ENCODE measurements at places on chromosomes 2 and 18.

DNA sequence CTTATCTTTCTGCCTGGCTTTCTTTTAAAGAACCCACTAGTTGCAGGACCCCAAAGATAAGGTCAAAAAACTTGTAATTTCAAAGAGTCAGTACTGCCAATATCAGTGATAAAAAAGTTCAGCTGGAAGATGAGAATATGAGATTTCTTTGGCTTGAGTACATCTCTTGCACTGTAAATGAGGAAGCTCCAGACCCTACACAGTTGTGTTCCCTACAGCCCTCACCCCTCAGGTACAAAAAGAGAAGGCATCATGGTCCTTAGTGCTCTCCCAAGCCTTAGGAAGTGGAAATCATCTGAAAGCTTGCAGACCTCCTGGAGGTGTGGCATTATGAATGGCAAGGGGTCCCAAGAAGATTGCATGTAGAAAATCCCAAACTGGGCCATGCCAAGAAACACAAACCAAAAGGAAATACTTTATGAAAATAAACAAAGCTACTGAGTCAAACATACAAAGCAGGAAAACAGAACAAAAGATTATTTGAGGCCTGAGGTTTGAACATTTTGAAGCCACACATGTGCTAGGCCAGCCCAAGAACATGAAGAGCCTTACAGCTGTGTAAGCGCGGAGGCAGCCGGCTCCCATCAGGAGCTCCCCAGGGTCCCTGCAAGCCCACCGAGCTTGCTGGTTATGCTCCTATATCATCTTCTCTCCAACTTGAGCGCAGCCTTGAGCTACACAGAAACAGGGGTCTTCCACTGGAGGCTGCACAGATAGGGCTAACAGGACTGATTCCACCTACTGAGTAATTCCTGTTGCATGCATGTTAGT is 217.0 kb downstream of the OSR1 start:
- DNase-seq, result no peak

- no peak for DNase-seq
Observed at GRCh38 chr2:31108561-31109286, 29.5 kb downstream of the GALNT14 start.

DNA sequence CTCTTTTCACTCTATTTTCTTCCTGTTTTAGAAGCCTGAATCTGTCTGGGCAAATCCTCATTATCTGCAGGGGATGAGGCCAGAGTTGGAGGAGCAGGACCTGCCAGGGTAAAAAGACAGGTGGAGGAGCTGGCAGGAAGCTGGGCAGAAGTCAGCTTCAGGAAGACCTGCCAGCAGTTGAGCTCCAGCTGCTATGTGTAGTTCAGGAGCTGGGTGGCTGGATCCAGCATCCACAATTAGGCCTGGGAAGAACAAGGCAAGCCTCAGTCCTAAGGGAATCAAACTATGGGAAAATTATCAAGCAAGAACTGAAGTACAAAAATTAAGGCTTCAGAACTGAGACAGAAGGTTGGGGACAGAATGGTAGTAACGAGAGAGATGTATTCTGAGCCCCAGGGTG is 174.0 kb downstream of the MREG start:
- DNase-seq, result no peak

- no peak for DNase-seq
Observed at GRCh38 chr2:26099933-26100332, 66.0 kb downstream of the RAB10 start.

- DNase-seq, result no peak
Observed at GRCh38 chr2:234788841-234789240, 163.0 kb upstream of the SH3BP4 start.

DNA sequence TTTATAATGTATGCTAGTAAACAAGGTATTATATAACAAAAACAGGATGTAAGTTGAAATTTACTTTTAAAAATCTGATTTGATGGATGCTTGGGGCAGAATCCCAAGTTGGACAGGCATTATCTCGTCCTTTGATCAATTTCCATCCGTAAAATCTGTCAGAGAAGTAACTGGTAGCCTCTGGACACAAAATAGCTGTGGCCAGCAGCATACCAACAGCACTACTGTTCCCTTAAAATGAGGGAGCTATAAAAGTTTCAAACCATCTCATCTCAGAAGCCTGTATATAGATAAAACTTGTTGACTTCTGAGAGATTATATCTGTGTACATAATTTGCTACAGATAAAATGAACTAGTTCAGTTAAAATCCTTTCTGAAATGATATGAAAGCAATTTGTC is 14.7 kb upstream of the METAP1D start:
- DNase-seq, result no peak

- DNase-seq, result no peak
Observed at GRCh38 chr2:202944816-202945215, 32.7 kb downstream of the CARF start.

DNA sequence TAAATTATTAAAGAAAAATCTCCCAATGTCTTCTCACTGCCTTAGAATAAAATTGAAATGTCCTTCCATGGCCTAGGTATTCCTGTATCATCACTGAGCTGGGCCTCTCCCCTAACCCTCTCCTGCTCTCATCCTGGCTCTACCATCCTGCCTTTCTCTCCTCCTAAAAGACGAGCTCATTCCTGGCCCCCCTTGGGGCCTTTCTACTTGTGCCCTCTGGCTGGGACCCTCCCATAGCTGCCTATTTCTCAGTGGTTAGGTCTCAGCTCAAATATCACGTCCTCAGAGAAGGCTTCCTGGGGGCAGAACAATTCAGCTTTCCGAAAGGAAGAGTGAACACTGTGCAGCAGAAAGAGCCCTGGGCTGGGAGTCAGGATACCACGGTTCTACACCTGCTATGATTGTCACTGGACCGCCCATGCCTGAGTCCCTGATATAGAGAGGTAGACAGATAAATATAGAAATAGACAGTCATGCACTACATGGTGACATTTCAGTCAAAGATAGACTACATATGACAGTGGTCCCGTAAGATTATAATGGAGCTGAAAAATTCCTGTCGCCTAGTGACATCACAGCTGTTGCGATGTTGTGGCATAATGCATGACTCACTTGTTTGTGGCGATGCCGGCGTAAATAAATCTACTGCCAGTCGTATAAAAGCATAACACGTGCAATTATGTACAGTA is 9.4 kb downstream of the DNPEP start:
- no peak for DNase-seq

DNA sequence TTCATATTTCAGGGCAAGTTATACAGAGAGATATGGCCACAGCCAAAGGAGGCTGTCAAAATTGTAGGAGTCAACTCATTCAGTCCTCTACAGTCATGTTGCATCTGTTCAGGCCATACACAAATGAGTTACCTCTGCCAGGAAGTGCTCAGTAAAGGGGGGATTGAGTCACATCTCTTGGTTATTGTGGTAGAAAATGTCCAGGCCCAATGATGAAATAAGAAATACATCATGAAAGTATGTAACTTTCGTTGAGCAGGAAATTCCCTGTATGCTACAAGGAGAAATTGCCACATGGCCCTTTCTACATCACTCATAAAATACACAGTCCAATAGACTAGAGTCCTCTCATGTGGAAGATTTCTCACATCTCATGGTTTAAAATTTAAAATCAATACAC is 103.9 kb upstream of the COL3A1 start:
- no peak for DNase-seq

- DNase-seq, result no peak
Observed at GRCh38 chr2:169038338-169038757, 7.2 kb upstream of the ABCB11 start.

- no peak for DNase-seq
Observed at GRCh38 chr2:125296742-125297141, 1271.7 kb downstream of the CNTNAP5 start.

GRCh38 chr2:16908656-16909055 is 243.0 kb upstream of the CYRIA start:
- no peak for DNase-seq

DNA sequence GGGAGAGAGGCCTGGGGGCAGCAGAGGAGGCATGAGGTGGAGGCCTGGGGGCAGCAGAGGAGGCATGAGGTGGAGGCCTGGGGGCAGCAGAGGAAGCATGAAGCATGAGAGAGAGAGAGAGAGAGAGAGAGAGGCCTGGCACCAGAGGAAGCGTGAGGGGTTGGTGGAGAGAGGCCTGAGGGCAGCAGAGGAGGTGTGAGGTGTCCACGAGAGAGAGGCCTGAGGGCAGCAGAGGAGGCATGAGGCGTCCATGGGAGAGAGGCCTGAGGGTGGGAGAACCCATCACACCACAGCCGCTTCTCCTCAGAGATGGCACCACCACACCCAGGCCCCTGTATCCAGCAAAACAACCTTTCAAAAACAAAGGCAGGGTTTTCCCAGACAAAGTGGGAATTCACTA is 55.7 kb upstream of the KCNG2 start:
- no peak for DNase-seq

DNA sequence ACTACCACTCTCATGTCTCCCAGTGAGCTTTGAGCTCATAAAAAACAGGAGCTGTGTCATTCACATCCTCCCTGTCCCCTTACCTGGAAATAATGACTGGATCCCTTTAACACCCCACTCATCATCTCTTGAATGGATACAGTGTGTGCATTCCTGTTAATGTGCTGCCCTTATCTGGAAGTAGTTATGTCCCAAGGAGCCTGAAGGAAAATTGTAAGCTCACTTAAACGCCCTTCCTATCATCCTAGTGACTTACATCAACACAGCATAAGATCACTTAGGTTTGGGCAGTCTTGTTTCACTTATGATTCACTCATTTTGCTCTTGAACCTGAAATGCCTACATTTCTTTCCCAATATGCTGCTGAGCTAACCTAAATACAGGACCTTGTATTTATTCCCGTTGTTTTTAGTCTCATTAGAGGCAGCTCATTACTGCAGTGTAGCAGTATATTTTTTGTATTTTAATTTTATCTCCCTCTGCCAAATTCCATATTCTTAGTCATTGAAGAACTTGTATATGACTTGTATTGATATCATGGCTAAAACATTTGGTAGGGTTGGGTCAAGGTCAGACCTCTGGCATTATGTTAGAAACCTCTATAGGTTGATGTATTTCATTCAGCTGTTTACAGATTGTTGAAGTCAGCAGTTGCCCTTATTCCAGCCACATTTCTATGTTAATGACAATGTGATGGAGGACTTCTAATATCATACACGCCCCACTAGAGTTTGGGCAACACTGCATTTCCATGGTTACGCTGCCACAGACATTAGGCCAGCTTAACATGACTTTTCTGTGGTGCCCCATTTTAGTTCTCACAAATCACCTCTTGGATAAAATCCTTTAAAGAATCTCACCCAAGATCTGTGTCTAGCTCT is 72.9 kb downstream of the PKP4 start:
- no peak for DNase-seq

DNA sequence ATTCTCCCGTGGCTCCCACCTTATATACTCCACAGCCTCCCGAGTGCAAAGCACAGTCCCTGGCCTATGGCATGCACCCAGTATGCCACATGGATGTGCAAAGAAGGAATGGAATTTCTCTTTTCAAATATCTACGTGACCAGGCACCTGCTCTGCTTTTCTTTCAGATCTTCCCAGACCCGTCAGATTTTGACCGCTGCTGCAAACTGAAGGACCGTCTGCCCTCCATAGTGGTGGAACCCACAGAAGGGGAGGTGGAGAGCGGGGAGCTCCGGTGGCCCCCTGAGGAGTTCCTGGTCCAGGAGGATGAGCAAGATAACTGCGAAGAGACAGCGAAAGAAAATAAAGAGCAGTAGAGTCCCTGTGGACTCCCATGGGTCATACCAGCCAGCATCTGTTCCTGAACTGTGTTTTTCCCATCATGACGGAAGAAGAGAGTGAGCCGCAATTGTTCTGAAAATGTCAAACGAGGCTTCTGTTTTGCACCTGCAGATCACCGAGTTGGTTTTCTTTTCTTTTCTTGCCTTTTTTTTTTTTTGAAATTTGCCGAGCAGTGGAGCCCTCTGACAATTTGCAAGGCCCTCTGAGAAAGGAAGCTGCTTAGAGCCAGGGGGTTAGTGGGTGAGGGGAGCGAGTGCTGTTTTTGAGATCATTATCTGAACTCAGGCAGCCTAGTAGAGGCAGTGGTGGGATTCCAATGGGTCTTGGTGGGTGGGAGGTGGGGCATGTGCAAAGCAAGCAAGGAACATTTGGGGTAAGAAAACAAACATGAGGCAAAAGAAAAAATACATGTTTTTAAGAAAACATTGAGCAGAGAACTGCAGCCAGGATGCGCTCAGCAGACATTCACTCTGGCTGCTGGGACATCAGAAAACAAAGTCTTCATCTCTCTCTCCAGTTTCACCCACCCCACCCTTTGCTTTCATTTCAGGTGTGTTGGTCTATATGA is 26.2 kb downstream of the LBH start:
- DNase-seq, result no peak

DNA sequence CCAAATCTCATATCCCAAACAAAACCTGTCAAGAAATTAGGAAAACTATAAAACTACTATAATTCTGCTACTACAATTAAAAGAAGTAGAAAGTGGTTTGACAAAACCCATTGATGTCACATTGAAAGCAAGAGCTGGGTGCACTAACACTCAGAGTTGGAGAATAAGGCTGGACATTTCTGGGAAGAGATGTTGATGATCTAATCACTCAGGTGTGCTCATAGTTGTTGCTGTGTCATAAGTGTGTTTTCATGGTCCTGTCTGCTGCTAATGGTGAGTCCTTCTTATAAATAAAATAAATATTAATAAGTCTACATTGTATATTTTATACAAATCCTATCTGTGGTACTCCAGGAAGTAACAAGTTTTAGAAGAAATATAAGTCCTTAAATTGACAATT is 168.2 kb upstream of the LRP1B start:
- DNase-seq, result no peak
